ENCODE measurements at places on chromosomes 2 and 18.

DNA sequence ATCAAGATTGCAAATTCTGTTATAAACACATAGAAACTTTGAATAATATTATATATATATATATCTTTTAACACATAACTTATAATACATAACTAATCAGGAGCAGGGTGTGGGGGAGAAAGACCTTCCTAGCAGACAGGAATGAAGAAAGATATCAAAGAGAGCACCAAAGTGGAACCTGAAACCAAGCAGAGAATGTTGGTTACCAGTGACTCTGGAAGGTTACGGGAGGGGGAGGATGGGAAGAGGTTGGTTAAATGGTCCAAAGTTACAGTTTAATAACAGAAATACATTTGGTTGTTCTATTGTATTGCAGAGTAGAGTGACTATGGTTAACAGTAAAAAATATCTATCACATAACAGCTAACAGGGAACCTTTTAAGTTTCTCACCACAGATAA lies 366.7 kb downstream of the LRRTM4 start:
- DNase-seq: no peak

DNA sequence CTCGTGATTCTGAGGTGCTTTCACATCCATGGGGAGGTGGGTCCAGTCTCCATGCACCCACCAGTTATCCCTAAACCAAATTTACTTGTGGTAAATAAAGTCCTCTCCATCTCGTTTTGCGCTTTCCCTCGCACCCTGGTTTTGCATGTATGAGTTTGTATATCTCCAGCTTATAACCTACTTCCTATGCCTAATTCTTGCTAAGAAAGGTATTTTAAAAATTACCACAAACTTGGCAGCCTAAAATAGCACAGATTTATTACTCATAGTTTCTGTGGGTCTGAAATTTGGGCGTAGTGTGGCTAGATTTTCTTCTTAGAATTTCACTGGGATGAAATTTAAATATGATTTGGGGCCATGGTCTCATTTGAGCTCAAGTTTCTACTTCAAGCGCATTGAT lies 511.5 kb downstream of the NYAP2 start:
- DNase-seq: no peak

- DNase-seq: no peak
Measured at GRCh38 chr2:73176205-73176880, 26.0 kb upstream of the NOTO start.

DNA sequence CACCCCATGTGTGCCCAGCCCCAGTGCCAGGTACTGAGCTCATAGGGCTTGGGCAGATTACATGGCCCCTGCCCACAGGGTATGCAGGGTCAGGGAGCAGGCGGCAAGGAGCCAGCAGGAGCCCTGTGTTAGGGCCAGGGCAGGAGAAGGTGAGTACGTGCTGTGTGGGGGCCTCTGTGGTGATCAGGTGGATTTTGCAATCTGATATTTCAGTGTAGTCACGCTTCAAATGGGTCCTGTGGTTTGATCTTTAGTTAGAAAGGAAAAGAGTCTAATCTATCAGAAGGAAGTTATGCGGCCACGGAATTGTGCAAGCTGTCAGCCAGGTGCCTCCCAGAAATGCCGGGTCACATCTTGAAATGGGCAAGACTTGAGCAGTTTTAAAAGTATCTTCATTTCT lies 13.9 kb downstream of the UBE2F start:
- no peak for DNase-seq

DNA sequence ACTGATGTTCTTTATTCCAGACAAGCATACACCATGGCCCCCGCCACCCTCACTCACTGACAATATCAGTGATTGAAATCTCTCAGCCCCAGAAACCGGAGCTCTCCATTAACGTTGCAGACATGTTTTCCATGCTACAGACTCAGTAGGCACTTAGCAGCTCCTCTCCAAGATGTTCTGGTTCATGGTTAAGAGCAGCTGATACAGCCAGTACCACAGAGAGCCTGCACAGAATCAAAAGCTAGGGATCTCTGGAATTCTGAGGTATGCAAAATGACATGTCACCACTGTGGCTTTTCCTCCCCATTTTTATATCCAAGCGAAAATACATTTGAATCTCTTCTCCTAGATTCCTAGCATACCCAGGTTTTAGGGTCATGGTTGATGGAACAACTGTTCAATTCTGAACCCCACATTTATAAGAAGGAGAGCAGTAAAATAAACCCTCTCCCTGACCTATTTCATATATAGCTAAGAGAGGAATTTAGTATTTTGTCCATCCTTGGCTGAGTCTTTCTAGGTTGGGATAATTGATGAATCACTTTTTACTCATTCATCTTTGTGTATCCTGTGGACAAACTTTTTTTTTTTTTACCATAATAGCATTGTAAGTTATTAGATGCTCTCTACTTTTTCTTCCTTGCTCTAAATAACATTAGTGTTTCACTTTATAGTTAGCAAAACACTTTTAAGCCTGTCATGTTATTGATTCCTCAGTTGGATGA lies 488.4 kb upstream of the PIK3C3 start:
- DNase-seq: no peak

GRCh38 chr2:156455361-156455975 lies 19.3 kb downstream of the GPD2 start:
- no peak for DNase-seq

All from neuronal stem cell (in vitro differentiated cells).